ENCODE measurements at places on chromosomes 6 and 20. TPM values are rescaled to one million over a fixed set of nuclear protein-coding genes. Genes with fewer than 3 reads are reported as not detected.

GRCh38 chr6:108581237-108581931 is 20.7 kb downstream of the FOXO3 start:
- no peak for DNase-seq

GRCh38 chr6:101585501-101585900 is 192.0 kb downstream of the GRIK2 start:
- no peak for DNase-seq

- DNase-seq = no peak
Measured at GRCh38 chr6:118012944-118013343, 105.9 kb downstream of the SLC35F1 start.

DNA sequence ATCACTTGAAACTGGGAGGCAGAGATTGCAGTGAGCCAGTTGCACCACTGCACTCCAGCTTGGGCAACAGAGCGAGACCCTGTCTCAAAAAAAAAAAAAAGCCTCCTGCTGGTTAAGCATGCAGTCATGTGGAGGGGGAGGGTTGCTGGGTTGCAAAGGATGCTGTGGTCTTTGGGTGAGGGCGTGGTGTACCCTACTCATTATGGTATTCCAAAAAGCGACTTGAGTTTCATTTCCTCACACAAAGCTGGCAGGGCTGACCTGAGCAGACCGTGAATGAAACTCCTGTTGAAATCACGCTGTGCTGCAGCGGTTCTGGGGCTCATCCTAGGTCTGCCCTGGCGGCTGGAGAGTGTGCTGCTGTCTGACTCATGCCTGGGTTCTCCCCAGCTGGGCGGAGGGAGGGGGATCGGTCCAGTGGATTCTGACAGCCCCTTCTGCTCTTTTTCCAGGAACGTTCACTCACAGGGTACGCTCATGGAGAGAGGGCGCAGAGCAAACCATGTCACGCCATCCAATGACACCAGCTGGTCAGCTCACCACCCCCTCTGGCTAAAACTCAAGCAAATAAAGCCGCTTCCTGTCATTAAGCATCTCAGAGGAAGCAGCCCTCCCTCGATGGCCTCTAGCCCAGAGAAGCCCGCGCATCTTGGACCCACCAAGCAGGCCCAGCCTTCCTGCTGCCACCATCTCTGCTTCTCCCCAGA is 166.2 kb downstream of the SCML4 start:
- peak; percentile 69 for DNase-seq

Gene TFAP2C
- 1.1 TPM for polyA plus RNA-seq

DNA sequence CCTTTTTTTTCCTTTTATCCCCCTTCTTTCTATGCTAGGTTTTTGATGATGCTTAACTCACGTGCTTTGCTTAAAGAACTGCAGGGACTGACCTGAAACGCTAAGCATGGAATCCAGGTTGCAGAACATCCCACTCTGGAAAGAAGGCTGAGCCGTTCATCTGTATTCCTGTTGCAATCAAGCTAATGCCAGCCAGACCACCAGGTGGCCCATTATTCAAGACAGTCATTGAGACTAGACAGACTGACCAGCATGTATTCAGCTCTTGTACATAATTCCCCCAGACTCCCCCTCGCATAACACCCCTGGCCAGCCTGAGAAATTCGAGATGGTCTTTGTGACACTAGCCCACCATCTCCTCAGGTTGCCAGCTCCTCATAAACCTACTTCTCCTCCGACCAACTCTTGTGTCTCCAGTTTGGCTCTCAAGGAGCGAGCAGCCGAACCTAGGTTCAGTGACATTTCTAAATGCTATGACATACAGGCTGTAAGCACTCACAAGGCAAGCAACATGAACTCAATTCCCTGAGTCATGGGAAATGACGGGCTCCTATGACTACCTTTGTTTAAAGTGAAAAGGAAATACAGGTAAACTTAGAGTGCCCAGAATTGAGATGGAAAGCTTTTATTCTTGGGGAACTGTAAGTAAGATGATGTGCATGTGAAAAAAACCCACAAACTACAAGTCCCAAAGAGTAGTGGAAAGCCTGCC is 309.3 kb upstream of the CDYL start:
- no peak for DNase-seq

Gene EGFL8
- polyA plus RNA-seq = 30.3 TPM

- DNase-seq = no peak
Measured at GRCh38 chr6:169344750-169345065, 91.1 kb upstream of the THBS2 start.

- peak; percentile 17 for DNase-seq
Measured at GRCh38 chr6:163579111-163579879, 164.8 kb downstream of the QKI start.

DNA sequence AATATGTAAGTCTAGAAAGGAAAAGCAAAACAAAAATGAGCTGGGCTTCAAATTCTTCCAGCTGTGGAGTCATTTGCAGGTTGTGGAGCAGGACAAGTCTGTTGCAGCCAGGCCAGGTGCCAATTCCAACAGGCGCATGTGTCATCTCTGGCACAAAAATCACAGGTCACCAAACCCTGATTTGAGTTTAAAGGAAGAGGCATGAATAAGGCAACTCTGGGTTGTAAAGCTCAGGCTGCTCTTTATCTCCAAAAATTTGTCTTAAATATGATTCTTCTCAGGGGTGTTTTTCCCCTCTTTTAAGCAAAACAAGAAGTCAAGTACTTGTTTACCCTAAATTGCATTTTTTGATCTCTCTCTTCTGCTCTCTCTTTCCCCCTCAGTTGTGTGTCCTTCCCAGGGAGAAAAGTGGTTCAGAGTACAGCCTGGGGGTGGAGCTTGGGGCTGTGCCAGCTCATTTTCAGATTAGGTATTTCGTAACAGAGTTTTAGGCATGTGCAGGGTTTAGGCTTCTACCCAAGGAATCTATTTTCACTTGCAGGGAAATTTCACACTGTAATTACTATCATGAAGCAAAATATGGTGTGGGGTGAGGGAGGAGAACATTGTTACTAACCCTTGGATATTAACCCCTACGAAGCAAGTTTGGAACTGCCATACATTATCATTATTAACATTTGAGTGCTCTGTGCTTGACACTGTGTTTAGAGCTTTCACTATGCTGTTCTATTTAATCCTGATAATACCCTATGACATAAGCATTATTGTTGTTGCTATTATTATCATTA is 8.3 kb upstream of the NCOA3 start:
- peak; percentile 61 for DNase-seq

- no peak for DNase-seq
Measured at GRCh38 chr20:43700627-43701026, 26.2 kb downstream of the GTSF1L start.

Gene RHAG
- polyA plus RNA-seq = 0.96 TPM

Gene SNRPB
- 125 TPM for polyA plus RNA-seq

DNA sequence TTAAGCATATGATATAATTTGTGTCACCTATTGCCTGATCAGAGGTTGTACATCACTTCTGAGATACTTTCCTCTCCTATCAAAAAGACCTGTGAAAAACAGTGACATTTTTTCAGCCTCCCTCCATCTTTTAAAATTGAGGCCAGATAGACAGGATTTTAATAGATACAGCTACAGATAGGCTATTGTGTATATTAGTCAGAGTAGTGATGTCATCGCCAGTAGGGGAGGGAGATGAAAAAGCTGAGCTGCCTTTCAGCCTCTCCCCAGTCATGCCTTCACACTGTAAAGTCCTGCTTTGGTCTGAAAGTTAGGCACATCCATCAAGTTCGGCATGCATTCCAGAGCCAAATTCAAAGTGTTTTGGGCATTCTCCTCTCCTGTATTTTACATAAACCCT is 7.9 kb upstream of the PABPC1L start:
- DNase-seq = no peak

- DNase-seq = no peak
Measured at GRCh38 chr6:106789428-106790148, 160.2 kb downstream of the QRSL1 start.

DNA sequence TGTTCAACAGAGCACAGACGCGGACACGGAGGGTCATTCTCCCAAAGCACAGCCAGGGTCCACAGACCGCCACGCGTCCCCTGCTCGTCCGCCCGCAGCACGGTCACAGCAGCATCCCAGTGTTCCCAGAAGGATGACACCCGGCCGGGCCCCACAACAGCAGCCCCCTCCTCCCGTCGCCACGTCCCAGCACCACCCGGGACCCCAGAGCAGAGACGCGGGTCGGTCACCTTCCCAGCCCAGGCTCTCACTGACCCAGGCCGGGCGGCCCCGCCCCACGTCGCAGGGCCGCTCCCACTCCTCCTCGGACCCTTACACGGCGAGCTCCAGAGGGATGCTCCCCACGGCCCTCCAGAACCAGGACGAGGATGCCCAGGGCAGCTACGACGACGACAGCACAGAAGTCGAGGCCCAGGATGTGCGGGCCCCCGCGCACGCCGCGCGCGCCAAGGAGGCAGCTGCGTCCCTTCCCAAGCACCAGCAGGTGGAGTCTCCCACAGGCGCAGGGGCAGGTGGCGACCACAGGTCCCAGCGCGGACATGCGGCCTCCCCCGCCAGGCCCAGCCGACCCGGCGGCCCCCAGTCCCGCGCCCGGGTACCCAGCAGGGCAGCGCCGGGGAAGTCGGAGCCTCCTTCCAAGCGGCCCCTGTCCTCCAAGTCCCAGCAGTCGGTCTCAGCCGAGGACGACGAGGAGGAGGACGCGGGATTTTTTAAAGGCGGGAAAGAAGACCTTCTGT is 64.3 kb downstream of the FNDC1 start:
- no peak for DNase-seq

DNA sequence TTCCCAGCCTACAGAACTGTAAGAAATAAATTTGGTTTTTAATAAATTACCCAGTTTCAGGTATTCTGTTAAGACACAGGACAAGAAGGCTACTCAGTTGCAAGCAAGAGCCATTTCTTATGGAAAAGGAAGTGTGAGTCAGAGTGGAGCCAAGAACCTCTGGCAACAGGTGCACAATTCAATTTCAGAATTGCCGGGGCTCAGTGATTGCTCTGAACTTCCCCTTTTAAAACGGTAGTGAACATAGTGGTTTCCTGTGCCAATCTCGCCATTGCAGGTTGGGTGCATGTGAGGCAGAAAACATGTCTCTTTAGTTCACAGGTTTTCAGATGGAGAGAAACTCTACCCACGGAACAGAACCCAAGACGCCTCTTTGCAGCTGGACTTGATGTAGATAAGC is 16.4 kb downstream of the PIGT start:
- DNase-seq = no peak

DNA sequence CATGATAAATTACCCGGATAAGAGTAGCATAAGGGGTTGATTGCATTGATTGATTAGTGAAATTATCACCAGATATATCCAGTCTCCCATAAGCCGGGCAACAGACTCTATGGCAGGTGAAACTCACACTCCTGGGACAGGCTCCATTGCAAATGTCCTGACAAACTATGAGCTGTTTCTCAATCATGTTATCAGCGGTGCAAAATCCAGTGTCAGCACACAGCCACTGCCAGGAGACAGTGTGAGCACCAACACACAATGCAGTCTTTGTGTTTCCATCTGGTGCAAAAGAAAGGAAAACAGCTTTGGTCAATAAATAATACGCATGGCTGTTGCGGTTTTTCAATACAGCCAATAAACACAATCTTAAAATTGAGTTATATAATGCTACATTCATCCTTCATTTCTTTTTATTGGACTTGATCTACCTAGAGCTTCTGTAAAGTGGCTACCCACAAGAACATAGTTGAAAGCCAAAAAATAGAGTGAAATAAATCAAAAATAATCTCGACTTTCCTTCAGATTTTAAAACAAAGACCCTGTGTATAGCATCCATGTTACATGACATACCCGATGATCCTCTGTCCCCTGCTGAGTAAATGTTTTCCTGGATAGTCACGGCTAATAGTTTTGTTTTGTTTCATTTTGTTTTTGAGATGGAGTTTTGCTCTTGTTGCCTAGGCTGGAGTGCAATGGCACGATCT is 64.3 kb upstream of the AFDN start:
- no peak for DNase-seq

- no peak for DNase-seq
Measured at GRCh38 chr6:88381289-88381642, 215.1 kb upstream of the CNR1 start.

Gene RIPPLY2
- not detected for polyA plus RNA-seq

- no peak for DNase-seq
Measured at GRCh38 chr20:25276533-25277050, 28.7 kb downstream of the PYGB start.

- no peak for DNase-seq
Measured at GRCh38 chr6:3376064-3376463, 80.8 kb downstream of the SLC22A23 start.

DNA sequence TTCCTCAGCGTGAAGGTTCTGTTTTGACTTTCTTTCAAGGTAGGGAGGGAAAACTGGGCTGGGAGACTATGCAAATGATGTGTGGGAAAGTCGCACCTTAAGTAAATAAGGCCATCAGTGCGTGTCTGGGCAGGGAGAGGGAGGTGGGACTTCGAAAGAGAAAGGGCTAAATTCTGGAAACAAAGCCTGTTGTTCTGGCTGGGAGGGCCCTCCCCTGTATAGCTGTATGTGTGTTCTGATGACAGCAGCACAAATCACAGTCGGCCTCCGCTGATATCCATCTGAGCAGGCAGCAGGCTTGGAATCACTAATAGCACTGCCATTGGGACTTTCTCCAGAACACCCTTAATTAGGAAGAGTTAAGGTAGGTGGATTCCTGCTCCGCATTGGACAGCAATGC is 19.2 kb downstream of the JAG1 start:
- DNase-seq = no peak

Gene MAP1LC3A
- polyA plus RNA-seq = 14.2 TPM

- no peak for DNase-seq
Measured at GRCh38 chr6:51511081-51511480, 576.3 kb downstream of the PKHD1 start.

Gene LBP
- 0.10 TPM for polyA plus RNA-seq

DNA sequence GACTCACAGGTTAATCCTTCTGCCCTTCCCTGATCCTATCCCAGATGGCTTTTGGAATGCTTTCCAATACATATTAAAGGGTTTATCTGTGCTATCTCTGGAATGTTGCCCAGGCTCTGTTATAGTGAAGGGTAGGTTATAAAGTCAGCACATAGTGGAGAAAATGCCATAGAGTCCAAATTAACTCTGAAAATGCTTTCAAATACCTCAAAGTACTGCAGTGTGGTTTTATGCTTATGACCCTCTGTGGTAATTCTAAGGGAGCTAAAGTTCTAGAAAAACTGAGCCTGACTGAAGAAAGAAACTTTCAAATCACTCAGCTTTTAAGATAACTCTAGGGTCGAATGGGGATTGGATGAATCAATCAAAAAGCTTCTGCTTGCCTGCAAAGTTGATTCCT is 159.8 kb downstream of the PLCB1 start:
- no peak for DNase-seq

GRCh38 chr6:161406646-161407045 is 132.8 kb upstream of the AGPAT4 start:
- no peak for DNase-seq
